ENCODE measurements at places on chromosomes 6 and 20.

GRCh38 chr6:43990627-43991619, 136.3 kb downstream of the MRPL14 start:
- H3K36me3 ChIP-seq = no peaks in the 10 kb centered on the region
- no peak for DNase-seq
- H3K27me3 ChIP-seq = peaks cover 32% of the 10 kb centered on the region
- no peak overlapping the region for H3K4me3 ChIP-seq

DNA sequence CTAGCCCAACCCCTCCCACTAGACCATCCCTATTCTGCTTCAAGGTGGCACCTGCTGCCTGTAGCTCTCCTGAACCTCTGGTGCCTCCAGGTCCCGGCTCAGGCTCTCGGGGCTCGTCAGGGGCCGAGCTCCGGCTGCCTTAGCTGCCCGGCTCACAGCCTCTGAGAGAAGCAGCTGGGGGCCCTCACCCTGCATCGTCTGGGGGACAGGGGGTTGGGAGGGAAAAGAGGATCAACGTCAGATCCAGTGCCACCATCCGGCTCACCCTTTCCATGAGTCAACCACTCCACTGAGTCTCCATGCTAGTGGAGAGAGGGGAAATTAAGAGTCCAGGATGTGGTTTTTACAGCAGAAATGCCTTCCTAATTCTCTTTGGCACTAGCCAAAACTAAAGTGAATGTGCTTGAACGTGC, 13.0 kb downstream of the BAG6 start:
- DNase-seq = no peak
- H3K4me1 ChIP-seq = no peaks in the 10 kb centered on the region
- H3K4me3 ChIP-seq = no peak overlapping the region
- no peaks in the 10 kb centered on the region for H3K27me3 ChIP-seq
- no peak overlapping the region for H3K27ac ChIP-seq

GRCh38 chr20:833121-833449, 430 bp upstream of the FAM110A start:
- H3K27me3 ChIP-seq = no peaks in the 10 kb centered on the region
- H3K4me3 ChIP-seq = peak overlapping the region; percentile 57
- DNase-seq = no peak
- H3K27ac ChIP-seq = peak overlapping the region; percentile 85
- H3K4me1 ChIP-seq = peaks cover 17% of the 10 kb centered on the region

DNA sequence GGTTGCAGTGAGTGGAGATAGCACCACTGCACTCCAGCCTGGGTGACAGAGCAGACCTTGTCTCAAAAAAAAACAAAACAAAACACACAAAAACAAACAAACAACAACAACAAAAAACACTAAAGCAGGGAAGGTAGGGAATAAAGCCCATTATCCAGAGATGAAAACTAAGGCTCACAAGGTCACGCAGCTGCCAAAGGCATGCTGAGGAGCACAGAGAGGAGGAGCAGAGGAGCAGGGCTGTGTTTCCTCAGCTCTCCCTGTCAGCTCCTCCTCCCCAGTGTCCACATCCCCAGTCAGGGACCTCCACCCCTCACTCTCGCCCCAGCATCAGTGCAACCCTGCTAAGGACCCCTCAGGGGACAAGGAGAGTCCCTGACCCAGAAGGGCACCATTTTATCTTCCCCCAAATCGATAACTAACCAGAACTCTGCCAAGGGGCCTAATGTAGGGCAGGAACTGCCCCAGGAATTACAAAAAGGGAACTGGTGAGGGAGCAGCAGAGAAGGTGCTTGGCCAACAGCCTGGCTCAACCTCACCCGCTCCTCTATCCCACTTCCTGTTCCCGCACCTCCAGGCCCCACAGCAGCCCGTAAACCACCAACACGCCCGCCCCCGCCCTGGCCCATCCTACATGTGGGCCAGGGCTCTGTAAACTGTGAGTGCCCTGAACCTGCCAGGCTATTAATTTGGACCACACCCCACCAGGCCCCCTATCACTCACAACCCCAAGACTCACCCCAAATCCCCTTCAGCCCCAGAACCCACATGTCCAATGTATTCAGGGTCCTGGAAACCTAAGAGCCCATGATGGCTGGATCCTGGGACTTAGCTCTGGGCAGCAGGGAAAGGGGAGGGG, 9.0 kb downstream of the TEAD3 start:
- H3K27ac ChIP-seq = no peak overlapping the region
- H3K4me1 ChIP-seq = no peaks in the 10 kb centered on the region
- H3K27me3 ChIP-seq = no peaks in the 10 kb centered on the region
- no peaks in the 10 kb centered on the region for H3K36me3 ChIP-seq
- H3K4me3 ChIP-seq = no peak overlapping the region
- DNase-seq = no peak

DNA sequence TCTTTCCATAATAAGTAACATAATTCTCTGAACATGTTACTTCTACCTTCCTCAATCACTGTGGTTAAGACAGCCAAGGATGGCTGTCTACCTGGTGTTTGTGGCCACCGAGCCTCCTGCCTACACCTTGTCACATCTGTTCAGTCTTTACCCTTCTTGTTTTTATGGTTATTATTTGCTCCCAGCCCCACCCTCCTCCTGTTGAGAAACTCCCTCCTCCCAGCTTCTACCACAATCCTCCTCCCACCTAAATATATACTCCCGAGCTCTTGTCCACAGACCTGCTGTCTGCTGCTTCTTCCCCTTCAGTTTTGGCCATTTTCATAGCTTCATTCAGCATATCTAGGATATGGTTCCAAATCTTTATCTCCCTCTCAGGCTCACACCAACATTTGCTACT, 35.7 kb upstream of the GABRR1 start:
- no peak for DNase-seq
- H3K4me1 ChIP-seq = no peaks in the 10 kb centered on the region
- H3K27ac ChIP-seq = no peak overlapping the region

DNA sequence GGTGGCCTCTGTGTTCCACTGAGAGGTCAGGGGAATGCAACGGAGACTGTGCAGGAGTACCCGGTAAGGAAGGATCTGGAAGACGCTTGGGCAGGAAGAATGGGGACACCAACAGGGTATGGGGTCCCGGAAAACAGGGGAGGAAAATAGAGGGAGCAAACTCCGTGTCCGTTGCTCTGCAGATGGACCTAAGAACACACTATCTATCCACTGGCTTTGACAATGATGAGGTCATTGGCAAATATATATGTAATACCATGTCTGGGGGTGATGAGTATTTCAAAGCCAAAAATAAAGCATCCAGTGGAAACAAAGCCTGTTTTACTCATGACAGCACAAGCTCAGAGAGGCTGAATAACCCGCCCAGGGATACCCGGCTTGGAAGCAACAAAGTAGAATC, 80.2 kb downstream of the BMP7 start:
- DNase-seq = no peak
- H3K4me3 ChIP-seq = no peak overlapping the region
- H3K27ac ChIP-seq = no peak overlapping the region
- H3K27me3 ChIP-seq = no peaks in the 10 kb centered on the region
- H3K4me1 ChIP-seq = no peaks in the 10 kb centered on the region

DNA sequence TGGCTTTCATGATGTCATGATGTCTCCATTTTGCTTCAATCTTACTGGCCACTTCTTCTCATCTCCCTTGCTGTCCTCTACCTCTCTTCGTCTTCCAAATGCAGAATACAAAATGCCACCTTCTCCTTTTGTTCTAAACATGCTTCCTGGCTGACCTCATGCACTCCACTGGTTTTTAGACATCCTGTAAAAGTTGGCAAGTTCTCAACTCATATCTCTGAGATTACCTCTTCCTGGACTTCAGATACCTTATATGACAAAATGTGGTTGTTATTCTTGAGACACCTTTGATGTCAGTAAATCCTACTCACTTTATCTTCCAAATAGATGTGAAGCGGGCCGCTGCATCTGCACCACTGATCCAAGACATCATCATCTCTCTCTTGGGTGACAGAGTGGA, 212.7 kb upstream of the FOXA2 start:
- no peaks in the 10 kb centered on the region for H3K4me1 ChIP-seq
- no peak overlapping the region for H3K4me3 ChIP-seq
- H3K36me3 ChIP-seq = no peaks in the 10 kb centered on the region
- no peak for DNase-seq

DNA sequence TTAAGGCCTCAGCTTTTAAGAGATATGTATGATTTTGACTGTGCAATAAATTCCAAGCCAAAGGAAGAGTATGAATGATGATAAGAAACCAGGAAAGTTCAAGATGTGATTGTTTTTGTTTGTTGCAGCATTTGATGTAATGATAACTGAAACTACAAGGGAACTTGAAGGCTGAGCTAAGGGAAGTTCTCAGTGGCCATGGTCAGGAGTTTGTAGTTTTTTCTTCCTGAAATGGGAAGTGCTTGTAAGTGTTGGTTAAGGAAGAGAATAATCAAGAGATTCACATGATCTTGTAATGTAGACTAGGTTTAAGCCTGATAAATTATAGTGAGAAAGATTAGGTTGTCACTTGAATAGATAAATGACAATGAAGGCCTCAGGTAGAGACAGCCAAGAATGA, 53.4 kb downstream of the PTCHD4 start:
- H3K4me1 ChIP-seq = no peaks in the 10 kb centered on the region
- no peak overlapping the region for H3K4me3 ChIP-seq

DNA sequence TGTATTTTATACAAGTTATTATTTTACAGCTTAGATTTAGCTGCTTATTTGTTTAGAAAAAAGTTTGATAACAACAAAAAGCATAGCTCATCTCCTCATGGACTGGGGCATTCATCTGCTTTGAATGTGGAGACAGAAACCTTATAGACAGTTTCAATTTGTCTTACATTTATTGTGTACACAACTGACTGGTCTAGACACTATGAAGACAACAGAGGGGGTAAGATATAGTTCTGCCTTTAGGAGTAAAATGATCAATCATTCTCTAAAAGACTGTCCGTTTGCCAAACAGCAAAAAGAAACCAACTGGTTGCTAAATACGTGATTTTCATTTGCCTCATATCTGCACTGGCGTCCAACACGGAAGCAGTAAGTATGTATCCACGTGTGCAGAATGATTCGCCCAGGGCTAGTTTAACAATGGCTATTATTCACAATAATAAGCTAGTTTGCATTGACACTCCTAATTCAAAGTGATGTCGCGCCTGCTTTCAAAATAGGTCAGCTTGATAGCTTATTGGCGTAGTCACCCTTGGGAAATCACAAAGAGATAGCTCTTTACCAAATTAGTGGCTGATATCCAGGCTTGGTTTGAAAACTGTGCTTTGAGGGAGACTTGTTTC, 153.6 kb downstream of the BMP2 start:
- H3K4me1 ChIP-seq = no peaks in the 10 kb centered on the region
- no peak for DNase-seq
- no peak overlapping the region for H3K4me3 ChIP-seq
- no peak overlapping the region for H3K27ac ChIP-seq
- no peaks in the 10 kb centered on the region for H3K36me3 ChIP-seq
- no peaks in the 10 kb centered on the region for H3K27me3 ChIP-seq

GRCh38 chr20:61391812-61392520, 139.9 kb downstream of the CDH4 start:
- no peaks in the 10 kb centered on the region for H3K4me1 ChIP-seq
- no peak overlapping the region for H3K27ac ChIP-seq
- no peak overlapping the region for H3K4me3 ChIP-seq
- no peak for DNase-seq
- H3K27me3 ChIP-seq = no peaks in the 10 kb centered on the region

GRCh38 chr6:22921828-22922227, 352.5 kb downstream of the HDGFL1 start:
- no peaks in the 10 kb centered on the region for H3K27me3 ChIP-seq
- H3K4me3 ChIP-seq = no peak overlapping the region
- H3K36me3 ChIP-seq = no peaks in the 10 kb centered on the region
- no peak for DNase-seq

DNA sequence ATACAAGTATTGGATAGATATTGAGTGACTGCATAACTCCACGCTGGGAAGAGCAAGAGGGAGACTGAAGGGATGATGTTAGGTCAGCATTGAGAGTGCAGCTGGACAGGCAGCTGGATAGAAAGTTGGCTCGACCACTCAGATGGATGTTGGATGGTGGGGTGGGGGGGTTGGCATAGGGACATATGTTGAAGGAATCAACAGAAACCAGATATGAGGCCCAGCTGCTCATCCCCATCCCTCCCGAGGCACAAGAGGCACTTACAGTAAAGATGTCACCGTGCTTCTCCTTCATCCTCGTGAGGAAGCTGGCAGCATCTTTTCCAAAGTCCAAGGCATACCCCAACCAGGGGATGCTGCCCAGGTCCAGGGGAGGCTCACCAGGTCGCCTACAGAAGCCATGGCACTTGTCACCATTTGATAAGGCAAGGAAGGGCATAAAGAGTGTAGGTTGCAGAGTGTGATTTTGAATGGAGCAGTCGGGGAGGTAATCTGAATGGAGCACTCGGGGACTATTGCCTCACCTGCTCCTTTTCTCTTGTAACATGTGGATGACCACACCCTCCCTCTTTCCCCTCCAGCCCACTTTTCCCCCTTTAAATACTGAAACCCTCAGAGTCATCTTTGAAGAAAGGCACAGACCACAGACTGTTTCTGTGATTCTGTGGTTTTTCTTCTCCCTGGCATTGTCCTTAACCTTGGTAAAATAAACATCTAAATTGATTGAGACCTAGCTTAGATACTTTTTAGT, 18.0 kb downstream of the PTGIS start:
- no peaks in the 10 kb centered on the region for H3K36me3 ChIP-seq
- H3K27ac ChIP-seq = no peak overlapping the region
- DNase-seq = no peak
- no peaks in the 10 kb centered on the region for H3K27me3 ChIP-seq
- no peak overlapping the region for H3K4me3 ChIP-seq

DNA sequence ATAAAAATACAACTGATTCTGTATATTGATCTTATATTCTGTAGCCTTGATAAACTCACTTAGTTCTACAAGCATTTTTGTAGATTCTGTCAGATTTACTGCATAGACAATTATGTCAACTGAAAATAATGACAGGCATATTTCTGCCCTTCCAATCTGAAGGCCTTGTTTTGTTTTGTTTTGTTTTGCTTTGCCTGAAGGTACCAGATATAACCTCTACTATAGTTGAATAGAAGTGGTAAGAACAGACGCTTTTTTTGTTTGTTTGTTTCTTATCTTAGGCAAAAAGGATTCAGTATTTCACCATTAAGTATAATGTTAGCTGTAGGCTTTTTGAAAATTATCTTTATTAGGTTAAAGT, 64.6 kb upstream of the RSPO3 start:
- no peak overlapping the region for H3K27ac ChIP-seq
- H3K36me3 ChIP-seq = no peaks in the 10 kb centered on the region
- H3K4me1 ChIP-seq = no peaks in the 10 kb centered on the region
- H3K4me3 ChIP-seq = no peak overlapping the region
- peaks cover 3% of the 10 kb centered on the region for H3K27me3 ChIP-seq

DNA sequence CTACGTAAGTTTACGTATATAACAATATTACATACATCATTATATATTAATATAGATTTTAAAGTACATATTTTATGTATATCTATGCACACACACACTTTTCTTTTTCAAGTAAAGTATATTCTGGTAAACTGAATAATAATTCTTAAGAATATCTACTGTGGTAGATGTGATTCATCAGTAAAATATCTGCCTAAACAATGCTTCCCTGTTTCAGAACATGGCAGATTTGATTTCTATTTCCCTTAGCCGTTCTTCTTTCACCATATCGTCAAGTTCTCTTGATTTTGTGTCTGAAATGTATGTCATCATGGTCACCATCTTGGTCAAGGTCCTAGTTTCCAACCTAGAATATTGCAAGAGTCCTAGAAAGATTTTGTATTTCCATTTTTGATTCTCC, 195.6 kb downstream of the HDGFL1 start:
- no peak overlapping the region for H3K27ac ChIP-seq
- DNase-seq = no peak
- no peaks in the 10 kb centered on the region for H3K36me3 ChIP-seq
- peaks cover 7% of the 10 kb centered on the region for H3K4me1 ChIP-seq
- H3K4me3 ChIP-seq = no peak overlapping the region

All from T-cell (primary cell).